ENCODE measurements at places on chromosomes 3 and 15. TPM values are rescaled to one million over a fixed set of nuclear protein-coding genes. Genes with fewer than 3 reads are reported as not detected.
A peak's percentile ranks its signal among the peaks of the same experiment; 100 is the strongest.

- no peaks in the 10 kb centered on the region for H3K36me3 ChIP-seq
- no peak overlapping the region for H3K27ac ChIP-seq
- H3K4me3 ChIP-seq: no peak overlapping the region
- no peaks in the 10 kb centered on the region for H3K4me1 ChIP-seq
- DNase-seq: no peak
Measured at GRCh38 chr15:35618260-35619188, 72.6 kb upstream of the DPH6 start.

Gene TLR9
- total RNA-seq: not detected

DNA sequence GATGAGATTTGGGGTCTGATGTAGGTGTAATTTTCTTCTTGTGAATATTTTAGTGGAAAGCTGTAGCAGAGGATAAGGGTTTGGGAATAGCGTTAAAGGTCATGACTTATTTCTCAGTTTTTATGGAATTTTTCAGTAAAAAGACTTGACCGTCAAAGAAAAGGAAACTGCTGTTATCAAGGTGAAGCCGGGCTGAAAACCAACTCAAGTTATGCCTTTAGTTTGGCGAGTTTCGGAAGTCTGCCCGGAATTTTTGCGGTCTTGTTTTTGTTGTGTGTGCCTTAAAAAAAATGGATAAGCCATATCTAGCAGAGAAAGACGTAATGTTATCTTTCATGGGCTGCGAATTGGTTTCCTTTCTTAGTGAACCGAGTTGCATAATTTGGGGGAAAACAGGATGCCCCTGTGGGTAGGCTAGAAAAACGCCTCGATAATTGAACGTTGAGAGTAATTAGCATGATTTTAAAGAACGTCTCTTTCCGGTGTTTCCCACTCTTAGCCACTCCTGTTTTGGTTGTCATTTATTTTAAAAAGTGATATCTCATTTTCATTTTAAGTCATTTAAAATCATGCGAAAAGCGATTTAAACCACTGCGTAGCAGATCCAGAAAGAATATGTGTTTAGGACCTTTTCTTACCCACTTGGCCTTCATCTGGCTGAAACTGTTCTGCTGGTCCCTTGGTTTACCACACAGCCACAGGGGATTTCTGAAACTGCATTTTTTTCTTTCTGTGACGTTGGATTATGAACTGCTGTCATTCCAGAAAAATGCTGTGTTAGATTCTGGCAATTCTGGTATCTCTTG lies 1.1 kb downstream of the NFKBIZ start:
- peaks cover 18% of the 10 kb centered on the region for H3K4me1 ChIP-seq
- peaks cover 33% of the 10 kb centered on the region for H3K36me3 ChIP-seq
- DNase-seq: no peak
- H3K4me3 ChIP-seq: peak overlapping the region; percentile 86

GRCh38 chr15:40633178-40633577 lies 39.1 kb downstream of the KNL1 start:
- no peak for DNase-seq
- H3K27ac ChIP-seq: no peak overlapping the region
- H3K4me1 ChIP-seq: peaks cover 3% of the 10 kb centered on the region
- peaks cover 5% of the 10 kb centered on the region for H3K36me3 ChIP-seq
- no peak overlapping the region for H3K4me3 ChIP-seq

- no peak for DNase-seq
- H3K27ac ChIP-seq: no peak overlapping the region
- no peak overlapping the region for H3K4me3 ChIP-seq
- no peaks in the 10 kb centered on the region for H3K36me3 ChIP-seq
Measured at GRCh38 chr15:94610069-94610468, 378.7 kb downstream of the MCTP2 start.

DNA sequence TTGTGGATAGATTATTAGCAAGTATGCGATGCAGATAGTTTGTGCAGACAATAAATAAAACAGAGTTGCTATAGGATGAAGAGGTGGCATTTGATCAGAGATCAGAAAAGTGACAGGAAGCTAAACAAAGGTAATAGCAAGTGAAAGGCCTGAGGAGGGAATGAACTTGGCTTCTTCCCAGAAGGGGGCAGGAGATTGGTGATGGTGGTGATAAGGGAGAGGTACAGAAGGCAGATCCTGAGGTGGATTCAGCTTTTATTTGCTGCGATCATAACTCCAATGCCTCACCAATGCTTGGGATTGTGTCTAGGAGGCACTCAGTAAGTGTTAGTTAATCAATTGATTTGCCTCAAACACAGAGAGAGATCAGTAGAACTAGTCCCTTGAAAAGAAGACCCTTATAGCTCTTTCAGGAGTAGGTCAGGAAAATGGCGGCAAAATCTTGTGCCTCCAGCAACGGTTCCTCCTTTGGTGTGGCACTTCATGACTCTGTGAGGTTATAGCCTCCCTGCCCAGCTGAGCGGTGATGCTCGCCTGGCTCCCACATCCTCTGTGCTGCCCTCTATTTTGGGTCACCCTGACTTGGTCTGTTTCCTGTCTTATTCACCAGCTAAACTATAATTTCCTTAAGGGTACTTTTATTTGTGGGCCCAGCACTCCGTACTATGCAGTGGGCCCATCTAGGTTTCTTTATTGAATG lies 37.5 kb downstream of the TGFBR2 start:
- peaks cover 8% of the 10 kb centered on the region for H3K36me3 ChIP-seq
- DNase-seq: no peak
- no peaks in the 10 kb centered on the region for H3K27me3 ChIP-seq
- H3K4me1 ChIP-seq: no peaks in the 10 kb centered on the region

- DNase-seq: no peak
- H3K27ac ChIP-seq: no peak overlapping the region
- no peaks in the 10 kb centered on the region for H3K36me3 ChIP-seq
- H3K27me3 ChIP-seq: no peaks in the 10 kb centered on the region
- no peaks in the 10 kb centered on the region for H3K4me1 ChIP-seq
Measured at GRCh38 chr15:32959077-32959476, 235.4 kb downstream of the FMN1 start.

DNA sequence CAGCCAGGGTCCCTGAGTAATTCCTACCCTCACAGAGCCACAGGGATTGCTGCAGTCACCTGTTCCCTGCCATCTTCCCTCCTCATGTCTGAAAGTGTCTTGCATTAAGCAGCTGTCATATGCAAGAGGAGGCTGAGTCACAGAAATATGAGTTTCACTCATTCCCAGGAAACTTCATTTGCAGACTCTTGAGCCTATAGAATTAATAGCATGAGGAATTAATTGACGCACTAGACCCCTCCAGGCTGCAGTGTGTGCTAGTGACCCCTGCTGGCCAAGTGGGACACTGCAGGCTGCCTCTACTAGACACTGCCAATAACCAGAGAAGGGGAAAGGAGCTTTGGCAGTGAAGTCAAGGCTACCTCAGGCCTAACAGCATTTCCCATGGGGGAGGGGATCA lies 50.6 kb upstream of the SLC6A1 start:
- DNase-seq: no peak
- no peaks in the 10 kb centered on the region for H3K4me1 ChIP-seq
- no peaks in the 10 kb centered on the region for H3K27me3 ChIP-seq

GRCh38 chr3:197022405-197023231 lies 7.0 kb downstream of the MELTF start:
- no peaks in the 10 kb centered on the region for H3K36me3 ChIP-seq
- DNase-seq: no peak
- no peaks in the 10 kb centered on the region for H3K27me3 ChIP-seq
- no peak overlapping the region for H3K27ac ChIP-seq
- H3K4me3 ChIP-seq: no peak overlapping the region

DNA sequence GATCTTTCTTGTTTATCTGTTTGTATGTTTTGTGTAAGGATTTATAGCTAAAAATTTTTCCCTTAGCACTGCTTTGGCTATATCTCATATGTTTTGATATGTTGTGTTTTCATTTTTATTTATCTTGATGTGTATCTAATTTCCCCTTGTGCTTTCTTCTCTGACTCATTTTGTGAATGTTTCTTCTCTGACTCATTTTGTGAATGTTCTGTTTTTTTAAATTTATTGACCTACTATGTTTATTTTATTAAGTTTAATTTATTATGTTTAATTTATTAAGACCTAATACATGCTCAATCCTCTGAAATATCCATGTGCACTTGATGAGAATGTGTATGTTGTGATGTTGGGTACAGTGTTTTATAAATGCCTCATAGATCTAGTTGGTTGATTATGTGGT lies 793.5 kb upstream of the CADM2 start:
- no peak overlapping the region for H3K4me3 ChIP-seq
- no peaks in the 10 kb centered on the region for H3K27me3 ChIP-seq
- H3K4me1 ChIP-seq: no peaks in the 10 kb centered on the region
- DNase-seq: no peak

Gene TRPM1
- not detected for total RNA-seq

Gene CSPG5
- 3.2 TPM for total RNA-seq

DNA sequence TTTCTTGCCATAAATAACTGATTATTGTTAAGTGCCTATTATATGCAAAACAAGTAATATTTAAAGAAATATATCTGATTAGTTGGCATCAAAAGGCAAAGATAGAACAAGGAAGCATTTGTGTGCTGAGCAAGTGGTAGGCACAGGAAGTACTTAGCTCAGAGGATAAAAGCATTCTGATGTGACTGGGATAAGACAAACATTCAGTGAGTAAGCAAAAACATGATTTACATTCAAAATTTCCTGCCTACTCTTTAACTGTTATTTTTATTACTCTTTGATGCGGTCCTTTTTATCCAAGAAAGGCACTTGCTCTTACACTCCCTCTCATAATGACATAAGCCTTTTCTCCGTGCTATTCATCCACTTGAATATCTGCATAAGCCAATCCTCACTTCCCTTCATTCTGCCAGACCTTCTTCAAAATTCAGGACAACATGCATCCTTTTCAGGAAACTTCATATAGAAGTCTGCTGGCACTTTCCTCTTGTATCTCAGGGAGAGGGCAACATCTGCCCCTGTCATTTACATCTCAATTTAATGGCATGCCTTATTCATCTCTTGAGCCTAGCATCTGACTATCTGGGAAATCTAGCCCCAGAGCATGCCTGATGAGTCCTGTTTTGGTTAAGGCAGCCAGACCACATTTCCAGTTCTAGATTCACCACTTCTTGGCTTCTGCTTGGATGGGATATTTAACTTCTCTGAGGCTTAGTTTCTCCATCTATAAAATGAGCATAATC lies 478.2 kb upstream of the ROBO2 start:
- H3K4me3 ChIP-seq: no peak overlapping the region
- no peaks in the 10 kb centered on the region for H3K36me3 ChIP-seq
- H3K27ac ChIP-seq: no peak overlapping the region
- H3K27me3 ChIP-seq: no peaks in the 10 kb centered on the region
- no peak for DNase-seq
- H3K4me1 ChIP-seq: no peaks in the 10 kb centered on the region

DNA sequence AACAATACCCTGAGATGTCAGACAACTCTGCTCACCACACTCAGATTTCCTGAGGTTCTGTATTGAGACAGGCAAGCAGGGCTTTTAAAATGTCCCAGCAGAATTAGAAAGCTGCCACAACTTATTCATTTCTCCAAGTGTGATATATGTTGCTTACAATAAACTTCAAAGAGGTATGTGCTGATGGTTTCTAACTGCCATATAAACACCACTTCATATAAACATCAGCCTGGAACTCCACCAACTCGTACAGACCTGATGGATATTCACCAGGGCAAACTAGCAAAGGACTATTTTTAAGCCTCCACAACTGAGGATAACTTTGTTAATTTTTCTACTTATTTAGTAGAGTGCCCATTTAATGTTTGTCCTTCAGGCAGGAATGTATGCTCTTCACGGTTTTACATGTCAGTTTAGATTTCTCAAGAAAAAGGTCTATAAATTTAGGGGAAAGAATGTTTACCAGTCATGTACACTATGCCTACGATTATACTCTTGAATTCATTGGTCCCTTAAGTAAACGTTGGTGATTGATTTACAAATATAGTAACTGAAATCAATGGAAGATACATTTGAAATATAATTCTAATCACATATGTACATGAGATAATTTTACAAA lies 109.6 kb upstream of the ABI3BP start:
- H3K4me3 ChIP-seq: no peak overlapping the region
- H3K36me3 ChIP-seq: no peaks in the 10 kb centered on the region
- H3K27ac ChIP-seq: no peak overlapping the region
- H3K4me1 ChIP-seq: no peaks in the 10 kb centered on the region

Gene SLC7A14
- total RNA-seq: not detected

- no peaks in the 10 kb centered on the region for H3K4me1 ChIP-seq
- H3K27me3 ChIP-seq: no peaks in the 10 kb centered on the region
- no peak overlapping the region for H3K4me3 ChIP-seq
- no peak overlapping the region for H3K27ac ChIP-seq
Measured at GRCh38 chr15:95304151-95304946, 1026.2 kb upstream of the NR2F2 start.

- no peak overlapping the region for H3K4me3 ChIP-seq
- no peak for DNase-seq
- H3K27me3 ChIP-seq: no peaks in the 10 kb centered on the region
- H3K27ac ChIP-seq: no peak overlapping the region
- H3K36me3 ChIP-seq: no peaks in the 10 kb centered on the region
Measured at GRCh38 chr3:11844891-11845290, 1.8 kb downstream of the TAMM41 start.

Gene CDC25A
- 12.8 TPM for total RNA-seq

Gene RPL39L
- total RNA-seq: 37.7 TPM

- H3K4me1 ChIP-seq: no peaks in the 10 kb centered on the region
- no peaks in the 10 kb centered on the region for H3K36me3 ChIP-seq
- no peak overlapping the region for H3K4me3 ChIP-seq
- no peaks in the 10 kb centered on the region for H3K27me3 ChIP-seq
- H3K27ac ChIP-seq: no peak overlapping the region
Measured at GRCh38 chr3:139893267-139893962, 41.6 kb upstream of the CLSTN2 start.

DNA sequence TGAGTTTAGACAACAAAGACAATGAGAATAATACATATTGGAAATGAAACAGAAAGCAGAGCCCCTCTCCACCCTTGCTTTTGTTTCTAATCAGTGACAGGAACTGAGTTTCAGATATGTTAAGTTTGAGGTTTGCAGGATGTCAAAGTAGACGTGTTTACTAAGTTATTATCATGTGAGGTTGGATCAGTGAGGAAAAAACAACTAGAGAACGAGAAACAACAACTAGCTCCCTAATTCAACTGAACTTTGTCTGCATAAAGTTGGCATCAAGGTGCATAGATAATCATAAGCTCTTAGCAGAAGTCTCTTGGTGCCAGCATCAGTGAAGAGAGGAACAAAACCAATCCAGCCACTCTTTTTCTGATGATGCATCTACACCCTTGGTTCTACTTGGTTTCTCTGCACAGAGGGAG lies 491.1 kb upstream of the NR2F2 start:
- no peaks in the 10 kb centered on the region for H3K36me3 ChIP-seq
- H3K27ac ChIP-seq: no peak overlapping the region
- no peak for DNase-seq
- no peaks in the 10 kb centered on the region for H3K27me3 ChIP-seq
- no peak overlapping the region for H3K4me3 ChIP-seq
